ENCODE measurements at places on chromosomes 11 and 22.

GRCh38 chr11:1820463-1821325 is 14.1 kb upstream of the SYT8 start:
- DNase-seq, result peak; percentile 44

DNA sequence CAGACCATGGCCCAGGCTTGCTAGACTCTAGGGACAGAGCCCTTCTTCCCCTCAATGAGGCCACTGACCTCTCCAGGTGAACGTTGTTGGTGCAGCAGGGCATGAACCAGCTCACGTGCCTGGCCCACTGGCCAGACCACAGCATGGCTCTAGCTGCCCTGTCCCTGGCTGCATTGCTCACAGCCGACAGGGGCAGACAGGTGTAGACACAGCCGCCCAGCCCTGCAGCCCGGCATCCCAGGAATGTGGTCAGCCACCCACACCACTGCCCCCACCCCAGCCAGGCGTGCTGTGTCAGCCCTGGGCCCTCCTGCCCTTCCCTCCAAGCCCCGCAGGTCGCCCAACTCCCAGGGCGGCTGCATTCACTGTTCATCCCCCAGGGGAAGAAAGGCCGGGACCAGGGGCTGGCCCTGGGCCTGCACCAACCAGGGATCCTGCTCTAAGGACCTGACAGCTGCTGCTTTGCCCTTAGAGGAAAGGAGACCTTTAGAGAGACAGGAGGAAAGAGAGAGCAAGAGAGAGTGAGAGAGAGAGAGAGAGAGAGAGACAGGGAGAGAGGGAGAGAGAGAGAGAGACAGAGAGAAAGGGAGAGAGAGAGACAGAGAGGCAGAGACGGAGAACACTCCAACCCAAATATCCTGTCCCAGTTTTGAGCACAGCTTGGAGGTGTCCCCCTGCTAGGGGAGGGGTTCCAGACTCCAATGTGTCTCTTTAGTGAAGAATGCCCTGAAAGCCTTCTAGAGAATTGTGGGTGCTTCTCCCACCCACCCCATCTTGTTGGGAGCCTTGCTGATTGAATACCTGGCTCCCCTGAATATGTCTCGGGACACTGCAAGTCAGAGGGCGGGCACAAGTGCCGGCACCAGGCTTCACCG is 44.2 kb upstream of the LINC01488 start:
- DNase-seq, result peak; percentile 95

- peak; percentile 15 for DNase-seq
These were observed 624 bp downstream of the CBL start for GRCh38 chr11:119206511-119207414.

DNA sequence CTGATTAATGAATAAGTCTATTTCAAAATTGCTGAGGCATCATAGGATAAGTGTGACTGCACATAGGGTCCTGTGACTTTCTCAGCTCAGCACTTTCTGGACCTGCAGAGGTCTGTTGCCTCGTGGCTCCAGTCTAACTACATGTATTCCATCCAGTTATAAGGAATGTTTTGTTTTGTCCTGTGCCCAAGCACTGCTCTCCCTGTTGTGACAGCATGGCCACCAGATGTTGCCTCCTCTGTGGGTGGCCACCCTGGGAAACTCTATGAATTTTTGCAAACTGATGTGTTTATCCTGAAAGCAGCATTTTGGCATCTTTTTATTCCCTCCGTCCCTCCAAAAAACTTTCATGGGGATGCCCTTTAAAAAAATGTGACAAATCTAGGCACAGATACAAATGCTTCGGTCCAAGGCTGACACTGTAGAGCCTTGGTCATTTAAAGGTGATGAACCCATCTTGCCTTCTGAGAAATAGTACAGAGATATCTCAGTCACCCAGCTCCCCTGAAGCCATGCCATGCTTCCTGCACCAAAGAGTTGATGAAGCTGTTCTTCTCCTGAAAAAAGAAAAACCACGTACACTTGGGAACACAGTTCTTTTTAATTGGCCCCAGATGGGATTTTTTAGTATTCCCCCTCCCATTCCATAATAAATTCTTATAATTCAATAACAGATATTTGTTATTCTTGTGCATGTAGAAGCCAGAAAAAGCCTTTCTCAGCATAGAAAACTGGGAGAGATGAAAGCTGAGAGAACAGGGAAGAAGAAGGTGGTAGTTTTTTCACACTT is 72.6 kb downstream of the CCDC34 start:
- peak; percentile 26 for DNase-seq

DNA sequence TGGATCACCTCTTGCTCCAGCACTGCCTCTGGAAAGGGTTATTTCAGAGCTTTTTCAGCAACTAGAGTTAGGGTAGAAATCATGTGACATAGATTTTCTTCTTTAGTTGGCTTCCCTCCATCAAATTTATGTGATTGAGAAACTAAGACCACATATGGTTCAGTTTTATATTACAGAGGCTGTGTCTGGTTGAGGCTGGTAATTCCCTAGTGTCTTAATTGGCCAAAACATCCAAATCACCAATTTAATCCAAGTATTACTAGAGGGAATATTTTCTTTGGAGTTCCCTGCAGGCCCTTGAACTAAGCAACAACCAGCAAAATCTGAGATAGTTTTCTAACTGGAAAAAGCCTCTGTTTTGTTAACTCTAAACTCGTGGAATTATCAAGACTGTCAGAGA is 136.3 kb downstream of the ARHGAP42 start:
- DNase-seq, result no peak

DNA sequence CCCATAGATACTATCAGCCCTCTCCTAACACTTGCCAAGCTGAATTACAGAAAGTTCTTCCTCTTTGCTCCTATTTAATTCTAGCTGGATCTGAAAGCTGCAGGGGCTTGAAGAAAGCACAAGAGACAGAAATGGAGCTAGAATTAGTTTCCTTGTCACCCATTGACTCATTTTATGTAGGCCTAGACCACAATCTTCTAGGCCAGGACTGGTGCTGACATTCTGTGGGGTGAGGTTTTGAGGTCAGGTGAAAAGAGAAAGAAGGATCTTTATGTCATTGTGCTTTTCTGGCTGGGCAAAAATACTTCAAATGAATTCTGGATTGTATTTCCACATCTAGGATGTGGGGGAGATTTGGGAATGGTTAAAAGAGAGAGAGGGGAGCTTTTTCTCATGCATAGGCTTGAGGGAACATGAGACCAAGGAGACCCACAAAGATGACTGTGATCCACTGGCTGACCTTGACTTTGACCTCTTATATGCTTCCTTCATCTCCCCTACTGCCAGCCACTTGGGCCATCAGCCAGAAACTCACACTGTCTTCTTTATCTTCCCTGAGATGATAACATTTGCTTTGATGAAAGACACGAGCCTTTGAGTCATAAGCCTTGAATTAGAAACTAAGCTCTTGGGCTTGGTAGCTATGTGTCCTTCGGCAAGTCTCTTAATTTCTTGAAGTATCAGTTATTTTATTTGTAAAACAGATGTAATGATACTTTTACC is 274.9 kb upstream of the CADM1 start:
- DNase-seq, result peak; percentile 28

GRCh38 chr11:128573638-128574037 is 13.7 kb downstream of the ETS1 start:
- no peak for DNase-seq

DNA sequence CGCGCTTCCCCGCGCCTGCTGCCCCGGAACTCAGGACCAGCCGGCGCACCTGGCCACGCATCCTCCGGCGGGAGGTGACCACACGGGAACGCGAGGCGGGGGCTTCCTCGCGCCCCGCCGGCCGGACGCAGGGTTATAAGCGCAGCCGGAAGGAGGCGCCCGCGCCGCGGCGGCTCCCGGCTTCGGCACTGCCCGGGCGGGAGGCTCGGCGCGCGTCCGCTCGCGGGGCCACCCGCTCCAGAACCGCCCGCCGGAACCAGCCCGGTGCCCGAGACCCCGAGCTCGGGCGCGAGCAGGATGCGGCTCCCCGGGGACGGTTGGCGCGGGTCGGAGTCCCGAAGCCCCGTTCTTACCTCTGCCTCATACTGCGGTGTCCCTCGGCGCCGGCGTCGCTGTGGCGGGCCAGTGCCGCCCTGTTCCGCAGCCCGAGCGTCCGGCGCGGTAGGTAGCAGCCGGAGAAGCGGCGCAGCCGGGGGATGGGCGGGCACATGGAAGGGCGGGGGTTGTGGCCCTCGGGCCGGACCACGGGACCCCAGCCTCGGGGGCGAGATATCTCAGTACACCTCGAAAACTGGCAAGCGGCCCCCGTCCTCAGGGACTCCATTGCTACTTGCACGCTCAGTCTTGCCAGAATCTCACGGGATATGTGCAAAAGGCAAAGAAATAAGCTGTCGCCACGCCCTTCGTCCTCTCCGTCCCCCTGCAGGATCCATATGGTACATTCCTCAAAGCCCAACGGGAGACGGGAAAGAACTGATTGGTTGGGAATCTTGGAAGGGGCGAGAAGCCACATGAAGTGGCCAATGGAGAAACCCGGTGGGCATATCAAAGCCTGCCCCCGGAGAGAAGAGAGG is 23.1 kb downstream of the MICAL3 start:
- peak; percentile 99 for DNase-seq

GRCh38 chr22:24697621-24698082 is 76.9 kb downstream of the PIWIL3 start:
- peak; percentile 92 for DNase-seq

DNA sequence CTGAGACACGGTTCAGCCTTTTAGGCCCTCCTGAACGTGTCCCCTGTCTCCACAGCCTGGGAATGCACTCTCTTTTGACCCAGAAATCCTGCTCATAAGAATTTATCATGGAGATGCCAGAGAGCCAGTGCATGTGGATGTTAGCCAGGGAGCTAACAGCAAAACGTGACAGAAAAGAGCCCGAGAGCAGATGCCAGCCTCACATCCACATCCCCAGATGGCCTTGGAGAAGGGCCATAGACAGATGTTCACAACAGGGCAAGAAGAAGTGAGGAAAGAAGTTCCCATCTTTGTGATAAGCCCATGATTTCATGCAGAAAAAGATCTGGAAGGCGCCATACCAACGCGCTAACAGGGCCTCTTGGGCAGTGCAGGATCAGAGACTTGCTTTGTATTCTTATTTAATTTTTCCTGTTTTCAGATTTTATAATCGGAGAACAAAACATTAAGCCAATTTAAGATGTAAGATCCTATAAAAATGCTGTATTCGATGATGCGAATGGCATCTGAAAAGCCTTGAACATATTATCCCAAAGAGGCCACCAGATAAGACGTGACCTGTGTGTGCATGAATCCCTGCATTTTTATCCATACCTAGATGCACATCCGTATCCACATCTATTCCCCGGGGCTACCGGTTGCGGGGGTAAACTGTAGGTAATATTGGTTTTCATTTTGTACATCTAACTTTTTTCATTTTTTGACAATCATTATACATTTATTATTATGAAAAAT is 48.7 kb downstream of the IGLL5 start:
- no peak for DNase-seq

GRCh38 chr11:100715165-100715761 is 28.2 kb downstream of the ARHGAP42 start:
- no peak for DNase-seq

- DNase-seq, result no peak
These were observed 35.2 kb downstream of the MOV10L1 start for GRCh38 chr22:50125029-50125428.

DNA sequence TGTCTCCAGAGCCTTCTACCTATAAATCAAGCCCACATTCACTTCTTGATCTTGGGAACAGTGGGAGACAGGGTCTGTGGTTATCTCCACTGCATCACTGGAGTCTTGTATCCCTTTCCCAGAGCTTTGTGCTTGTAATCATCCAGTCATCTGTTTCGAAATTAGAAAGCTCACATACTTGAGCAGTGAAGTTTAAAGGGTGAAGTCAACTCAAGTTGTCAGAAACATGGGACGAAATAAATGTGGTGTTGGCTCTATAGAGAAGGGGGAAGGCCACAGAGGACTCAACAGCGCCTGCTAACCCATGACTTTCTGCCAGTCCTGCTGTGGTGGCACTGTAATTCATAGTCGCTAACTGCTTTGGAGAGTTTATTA is 197.5 kb downstream of the DBX1 start:
- DNase-seq, result peak; percentile 60

GRCh38 chr11:32575070-32575469 is 8.6 kb upstream of the EIF3M start:
- no peak for DNase-seq

- no peak for DNase-seq
These were observed 388.1 kb upstream of the B3GAT1 start for GRCh38 chr11:134800130-134800529.

GRCh38 chr11:118239509-118240205 is 12.5 kb downstream of the MPZL3 start:
- DNase-seq, result no peak
